Stimulated activated CD4-positive, alpha-beta T cell treated with anti-CD3 and anti-CD28 coated beads, Interleukin-12 subunit alpha, Interleukin-12 subunit beta, amount 100 ng/mL, for 48 hours (primary cell): ENCODE measurements at places on chromosomes 3 and 15.

GRCh38 chr3:107212618-107213017, 164.6 kb upstream of the CCDC54 start:
- DNase-seq, result no peak

DNA sequence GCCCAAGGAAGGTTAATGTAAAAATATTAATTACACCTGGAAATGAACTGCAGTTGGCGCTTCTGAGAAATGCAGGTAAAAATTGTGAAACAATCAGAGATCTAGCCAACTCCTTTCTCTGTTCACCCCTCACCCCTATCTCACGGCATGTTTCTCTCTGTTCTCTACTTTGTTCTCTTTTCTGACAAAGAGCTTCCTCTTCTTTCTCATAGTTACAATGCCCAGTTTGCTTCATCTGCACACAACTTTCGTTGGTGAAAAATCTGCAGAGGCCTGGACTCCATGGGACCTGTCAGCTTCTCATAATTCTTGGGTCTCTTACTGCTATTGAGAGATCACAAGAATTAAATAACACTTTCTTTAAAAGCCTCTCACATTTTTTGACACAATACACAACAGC, 212.9 kb upstream of the LRRN1 start:
- no peak for DNase-seq

GRCh38 chr3:72907131-72907711, 19.4 kb downstream of the GXYLT2 start:
- DNase-seq, result no peak

DNA sequence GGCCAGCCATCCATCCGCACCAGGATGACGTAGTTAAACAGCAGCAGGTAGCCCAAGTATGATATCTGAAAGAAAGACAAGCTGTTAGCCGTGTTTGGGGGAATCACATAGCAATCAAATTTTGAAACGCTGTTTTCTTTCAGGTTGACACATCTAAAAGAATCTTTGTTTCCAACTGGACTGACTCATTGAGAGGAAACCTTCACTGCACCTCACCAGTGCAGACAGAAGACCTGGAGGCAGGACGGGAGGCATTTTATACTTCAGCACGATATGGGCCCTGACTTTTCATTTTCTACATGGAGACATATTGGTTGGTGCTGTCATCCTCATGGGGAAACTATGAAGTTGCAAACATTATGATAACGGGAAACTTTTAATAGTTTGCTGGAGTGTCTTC, 44.2 kb upstream of the MTMR10 start:
- DNase-seq, result no peak

DNA sequence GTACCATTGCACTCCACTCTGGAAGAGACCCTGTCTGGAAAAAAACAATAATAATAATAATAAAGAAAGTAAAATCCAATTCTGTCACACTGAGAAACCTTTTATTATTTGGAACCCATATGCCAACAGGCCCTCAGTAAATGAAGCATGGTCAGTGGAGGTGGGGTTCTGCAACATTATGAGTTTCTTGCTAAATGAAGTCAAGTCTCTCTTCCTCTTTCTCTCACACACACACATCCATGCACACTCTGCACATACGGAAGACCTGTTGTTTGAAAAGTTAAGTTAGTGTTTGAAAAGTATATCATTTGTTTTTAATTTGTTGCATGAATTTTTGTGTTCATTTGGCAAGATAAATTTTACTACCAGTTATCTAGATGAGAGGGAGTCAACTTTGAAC, 27.8 kb downstream of the GAP43 start:
- DNase-seq, result no peak

- DNase-seq, result no peak
Observed at GRCh38 chr3:105821433-105821832, 47.4 kb downstream of the CBLB start.

DNA sequence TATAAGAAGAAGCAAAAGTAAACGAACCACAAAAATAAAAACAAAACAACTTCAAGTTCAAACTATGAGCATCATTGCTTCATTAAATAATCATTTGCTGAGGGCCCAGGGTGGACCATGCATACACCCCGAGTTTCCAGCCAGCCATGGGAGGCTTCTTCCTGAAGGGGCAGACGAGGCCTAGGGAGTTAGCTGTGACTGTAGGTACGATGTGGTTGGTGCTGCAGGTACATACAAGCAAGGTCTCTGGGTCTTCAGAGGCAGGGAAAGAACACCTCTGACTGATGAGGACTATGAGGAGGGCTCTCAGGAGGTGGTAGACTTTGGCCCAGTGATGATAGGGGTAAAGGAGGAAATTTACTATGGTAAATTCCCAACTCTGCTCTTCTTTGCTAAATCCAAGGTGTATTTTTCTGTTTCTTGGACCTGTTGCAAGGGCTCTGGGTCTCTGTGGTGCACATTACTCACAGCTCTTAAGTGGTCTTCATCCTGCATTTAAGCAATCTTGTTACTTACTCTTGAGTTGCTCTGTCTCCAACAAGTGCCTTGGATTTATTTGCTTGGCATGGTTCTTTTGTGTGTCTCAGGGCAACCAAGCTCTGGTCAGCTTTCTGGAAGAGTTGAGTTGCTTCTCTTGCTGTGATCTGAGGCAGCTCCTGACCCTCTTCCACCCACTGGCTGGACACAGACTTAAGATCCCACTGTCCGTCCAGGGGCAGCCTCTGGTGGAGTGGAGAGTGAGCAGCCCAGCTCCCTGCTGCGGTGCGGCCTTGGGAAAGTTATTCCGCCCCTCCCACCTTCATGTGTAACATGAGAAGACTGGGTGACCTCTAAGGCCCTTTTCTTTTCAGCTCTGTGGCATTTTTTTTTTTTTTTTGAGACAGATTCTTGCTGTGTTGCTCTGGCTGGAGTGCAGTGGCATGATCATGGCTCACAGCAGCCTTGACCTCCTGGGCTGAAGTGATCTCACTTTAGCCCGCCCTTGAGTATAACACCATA, 56.1 kb upstream of the KIF23 start:
- no peak for DNase-seq

GRCh38 chr15:99343881-99344551, 92.7 kb downstream of the LRRC28 start:
- DNase-seq, result peak; percentile 14

- DNase-seq, result no peak
Observed at GRCh38 chr15:33559207-33559890, 248.6 kb downstream of the RYR3 start.

DNA sequence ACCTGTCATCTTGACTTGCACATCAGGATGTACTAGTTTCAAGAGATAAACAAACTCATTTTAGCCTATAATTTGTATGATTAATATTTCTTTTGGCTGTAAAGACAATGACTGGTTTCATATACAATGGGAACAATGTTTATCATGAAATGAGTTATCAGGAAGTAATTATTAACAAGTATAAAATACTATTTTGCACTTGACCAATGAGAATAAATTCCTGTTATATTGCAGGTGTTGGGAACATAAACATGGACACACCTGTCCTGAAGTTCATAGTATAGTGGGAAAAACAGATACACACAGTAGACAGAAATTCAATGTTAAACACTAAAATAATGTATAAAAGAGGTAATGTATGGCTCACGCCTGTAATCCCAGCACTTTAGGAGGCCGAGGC, 56.9 kb downstream of the UBR1 start:
- DNase-seq, result no peak

DNA sequence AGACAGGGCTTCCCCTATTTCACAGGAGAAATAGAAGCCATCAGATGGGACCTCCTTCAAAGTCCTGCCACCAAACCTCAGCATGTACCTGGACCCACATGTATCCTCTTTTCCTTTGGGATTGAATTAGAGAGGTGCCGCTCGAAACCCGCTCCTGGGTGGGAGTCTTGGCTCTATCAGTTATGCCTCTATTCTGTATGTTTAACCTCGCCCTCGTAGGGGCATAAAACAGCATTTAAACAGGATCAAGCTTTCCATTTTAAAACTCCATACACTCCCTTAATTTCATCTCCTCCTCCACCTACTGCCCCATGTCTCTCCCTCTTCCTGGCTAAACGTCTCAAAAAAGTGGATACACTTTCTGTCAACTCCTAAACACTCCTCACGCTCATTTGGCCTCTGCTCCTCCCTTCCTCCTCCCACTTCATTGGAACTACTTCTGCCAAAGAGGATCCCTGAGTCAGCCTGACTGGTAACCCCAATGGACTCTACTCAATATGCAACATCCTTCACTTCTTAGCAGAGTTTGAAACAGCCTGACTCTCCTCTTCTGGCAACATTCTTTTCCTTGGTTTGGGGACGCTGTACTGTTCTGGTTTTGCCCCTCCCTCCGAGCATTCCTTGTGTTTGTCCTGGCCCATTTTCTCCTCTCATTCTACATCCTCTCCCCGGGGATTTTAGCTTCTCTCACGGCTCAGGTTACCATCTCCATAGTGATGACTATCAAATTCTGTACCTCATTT, 23.0 kb upstream of the MUC20 start:
- DNase-seq, result no peak

GRCh38 chr3:25386686-25387255, 41.3 kb upstream of the RARB start:
- DNase-seq, result no peak

DNA sequence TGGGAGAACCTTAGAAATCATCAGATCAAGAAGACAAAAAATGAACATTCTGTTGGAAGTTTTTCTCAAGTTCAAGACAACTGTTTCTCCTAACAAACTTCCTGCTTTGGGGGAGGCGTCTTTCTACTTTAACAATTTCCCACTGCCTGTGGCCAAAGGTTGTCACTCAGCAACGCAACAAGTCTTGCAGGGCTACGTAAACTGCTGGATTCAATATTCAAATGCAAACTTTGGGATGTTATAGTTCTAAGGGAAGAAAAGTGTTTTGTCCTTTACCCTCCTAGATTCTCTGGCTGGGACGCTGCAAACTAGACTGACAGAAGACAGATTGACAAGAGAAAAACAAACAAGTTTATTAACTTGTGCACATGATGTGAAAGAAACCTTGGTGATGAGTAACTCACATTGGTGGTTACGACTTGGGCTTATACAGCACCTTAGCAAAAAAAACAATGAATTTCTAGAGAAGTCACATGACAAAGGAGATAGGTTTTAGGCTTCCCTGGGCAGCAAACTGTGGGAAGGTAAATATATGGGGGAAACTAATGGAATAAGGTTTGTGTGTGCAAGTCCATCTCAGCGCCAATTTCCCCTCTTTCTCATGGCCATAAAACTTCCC, 34.0 kb upstream of the ARPIN start:
- DNase-seq, result no peak

DNA sequence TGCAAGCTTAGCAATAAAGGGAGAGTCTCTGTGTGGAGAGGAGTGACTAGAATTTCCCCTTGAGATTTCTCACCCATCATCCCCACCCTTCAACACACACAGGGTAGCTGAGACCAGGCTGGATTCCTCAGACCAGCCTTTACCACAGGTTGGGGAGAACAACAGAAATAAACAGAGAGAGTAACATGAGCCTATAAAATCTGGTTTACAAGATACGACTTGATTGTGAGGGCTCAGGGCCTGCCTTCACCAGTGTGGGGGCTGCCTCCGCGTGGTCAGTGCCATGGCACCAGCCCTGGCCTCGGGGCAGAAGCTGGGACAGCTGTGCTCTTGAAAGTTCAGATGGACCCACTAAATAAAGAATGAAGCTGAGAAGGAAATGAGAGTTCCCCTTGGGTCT, 14.6 kb upstream of the MAGEF1 start:
- no peak for DNase-seq

- no peak for DNase-seq
Observed at GRCh38 chr3:183329543-183329942, 76.5 kb downstream of the B3GNT5 start.

DNA sequence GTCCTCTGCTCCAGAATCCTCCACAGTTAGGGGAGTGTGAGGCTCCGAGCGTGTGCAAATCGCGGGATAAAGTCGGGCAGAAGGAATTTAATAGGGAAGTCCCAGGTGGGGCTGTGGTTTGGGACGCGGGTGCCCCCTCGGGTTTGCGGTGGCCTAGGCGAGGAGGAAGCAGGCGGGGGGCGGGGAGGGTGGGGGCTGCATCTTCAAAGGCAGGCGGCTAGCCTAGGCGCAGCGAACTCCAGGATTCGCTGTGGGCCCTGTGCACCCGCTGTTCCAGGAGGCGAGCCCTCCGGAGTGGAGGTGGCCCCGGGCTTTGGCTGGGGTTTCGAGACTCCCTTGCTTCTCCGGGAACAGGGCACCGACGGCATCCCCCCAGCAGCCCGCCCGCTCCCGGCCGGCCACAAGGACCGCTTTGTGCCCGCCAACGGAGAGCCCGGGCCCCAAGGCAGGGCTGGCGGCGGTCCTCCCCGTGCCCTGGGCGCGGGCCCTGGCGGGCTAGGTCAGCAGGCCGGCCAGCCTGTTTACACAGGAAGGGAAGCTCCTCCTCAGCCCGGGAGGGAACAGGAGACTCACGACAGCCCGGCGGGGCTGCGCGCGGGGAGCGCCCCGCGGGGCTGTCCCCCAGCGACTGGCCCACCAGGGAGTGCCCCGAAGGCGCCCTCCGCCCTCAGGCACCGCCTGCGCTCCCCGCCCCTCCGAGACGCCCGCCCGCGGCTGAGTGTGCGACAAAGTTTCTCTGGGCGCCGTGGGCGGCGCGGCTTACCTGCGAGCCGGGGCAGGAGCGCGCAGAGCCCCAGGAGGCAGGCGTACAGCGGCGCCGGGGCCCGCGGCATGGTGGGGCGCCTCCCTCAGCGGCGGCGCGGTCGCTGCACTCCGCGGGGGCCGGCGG, 753 bp downstream of the ITGB5 start:
- no peak for DNase-seq

DNA sequence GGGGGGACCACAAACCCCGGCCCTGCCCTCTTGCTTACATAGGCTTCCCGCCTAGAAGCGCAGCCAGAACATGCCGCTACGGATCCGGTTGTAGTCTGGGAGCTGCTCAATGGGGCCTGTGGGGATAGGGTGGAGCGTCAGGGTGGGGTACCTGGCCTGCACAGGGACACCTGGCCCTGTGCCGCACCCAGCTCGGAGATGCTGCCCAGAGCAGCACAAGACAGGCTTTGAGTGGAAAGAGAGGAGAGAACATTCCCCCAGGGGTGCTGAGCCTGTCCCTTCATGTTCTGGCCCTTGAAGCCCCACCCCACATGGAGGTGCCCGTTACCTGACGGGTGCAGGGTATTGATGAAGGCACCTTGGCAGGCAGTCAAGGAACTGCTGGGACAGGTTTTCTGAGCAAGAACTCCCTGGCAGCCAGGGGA, 4.0 kb upstream of the COL7A1 start:
- DNase-seq, result no peak

GRCh38 chr3:71701251-71701762, 23.9 kb downstream of the EIF4E3 start:
- DNase-seq, result no peak

GRCh38 chr15:45181491-45182285, 6.1 kb downstream of the SHF start:
- DNase-seq, result no peak

DNA sequence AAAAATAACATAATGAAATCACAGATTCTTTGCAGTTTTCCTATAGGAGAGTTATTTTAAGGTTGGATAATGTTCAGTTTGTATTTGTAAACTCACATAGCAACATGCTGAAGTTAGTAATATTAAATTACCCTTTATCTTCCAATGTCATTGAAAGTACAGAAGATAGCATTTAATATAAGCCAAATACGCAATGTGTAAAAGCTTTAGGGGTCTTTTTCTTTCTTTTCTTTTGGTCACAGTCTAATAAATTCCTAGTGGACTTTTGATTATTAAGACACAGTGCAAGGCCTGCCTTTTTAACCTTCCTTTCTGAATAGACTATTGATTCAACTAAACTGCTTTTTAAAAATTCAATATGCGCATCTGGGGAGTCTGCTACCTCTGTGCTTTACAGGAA, 79.3 kb downstream of the OTOL1 start:
- no peak for DNase-seq

- DNase-seq, result no peak
Observed at GRCh38 chr15:40313531-40314398, 6.0 kb upstream of the PLCB2 start.

GRCh38 chr3:138609898-138610266, 1.3 kb downstream of the FAIM start:
- DNase-seq, result no peak

GRCh38 chr3:167691366-167691765, 37.6 kb upstream of the WDR49 start:
- DNase-seq, result peak; percentile 27
